ENCODE measurements at places on chromosomes 5 and 9.

- no peak for DNase-seq
These were observed 21.0 kb upstream of the RHOBTB3 start for GRCh38 chr5:95709967-95710650.

GRCh38 chr9:33297432-33297831 is 7.1 kb downstream of the NFX1 start:
- DNase-seq = peak; percentile 24

DNA sequence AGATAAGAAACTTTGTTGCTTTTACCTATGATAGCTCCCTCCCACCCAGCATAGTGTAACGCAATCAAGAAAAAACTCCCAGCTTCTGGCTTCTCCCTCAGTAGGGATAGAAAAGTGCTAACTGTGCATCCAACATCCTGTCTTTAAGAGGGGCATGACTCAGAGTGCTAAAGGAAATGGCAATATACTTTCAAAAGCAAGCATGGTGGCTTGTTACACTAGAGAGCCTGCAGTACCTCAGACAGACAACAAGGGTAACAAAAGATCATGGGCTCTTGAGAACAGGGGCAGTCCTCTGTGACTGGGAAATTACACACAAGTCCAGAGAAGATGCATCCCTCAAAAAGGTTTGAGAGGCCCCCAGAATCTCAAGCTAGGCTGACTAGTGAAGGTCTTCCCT is 37.8 kb downstream of the PRELID2 start:
- no peak for DNase-seq

- no peak for DNase-seq
These were observed 30.3 kb upstream of the UHRF2 start for GRCh38 chr9:6382681-6383080.

DNA sequence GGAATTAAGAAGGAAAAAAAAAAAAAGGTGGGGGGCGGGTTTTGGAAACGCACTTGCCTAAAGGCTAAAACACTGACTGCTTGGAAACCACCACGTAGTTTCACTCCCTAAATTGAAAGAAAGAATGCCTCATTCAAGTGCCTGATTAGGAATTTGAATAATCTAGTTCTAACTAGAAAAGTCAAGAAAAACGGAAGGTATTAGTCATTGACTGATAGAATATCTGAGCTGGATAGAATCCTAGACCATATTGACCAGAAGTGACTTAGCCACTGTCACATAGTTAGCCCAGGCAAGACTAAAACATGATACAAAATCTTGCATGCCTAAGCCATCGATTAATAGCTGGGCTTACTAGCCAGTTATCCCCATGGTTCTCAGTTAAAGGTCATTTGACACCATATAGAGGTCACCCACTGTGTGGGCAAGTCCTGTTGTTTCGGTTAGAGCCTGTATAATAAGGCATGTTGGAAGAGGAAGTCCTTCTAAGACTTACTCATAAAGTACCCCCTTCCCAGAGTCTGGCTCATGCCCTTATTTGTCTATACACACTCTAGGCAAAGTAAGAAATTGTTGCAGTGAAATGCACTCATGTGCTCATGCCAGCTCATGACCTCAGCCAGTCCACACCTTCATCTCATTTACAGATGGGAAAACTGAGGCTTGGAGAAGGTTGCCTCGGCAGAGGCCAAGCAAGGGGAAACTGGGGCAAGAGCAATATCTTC is 40.2 kb downstream of the SH3RF2 start:
- no peak for DNase-seq

DNA sequence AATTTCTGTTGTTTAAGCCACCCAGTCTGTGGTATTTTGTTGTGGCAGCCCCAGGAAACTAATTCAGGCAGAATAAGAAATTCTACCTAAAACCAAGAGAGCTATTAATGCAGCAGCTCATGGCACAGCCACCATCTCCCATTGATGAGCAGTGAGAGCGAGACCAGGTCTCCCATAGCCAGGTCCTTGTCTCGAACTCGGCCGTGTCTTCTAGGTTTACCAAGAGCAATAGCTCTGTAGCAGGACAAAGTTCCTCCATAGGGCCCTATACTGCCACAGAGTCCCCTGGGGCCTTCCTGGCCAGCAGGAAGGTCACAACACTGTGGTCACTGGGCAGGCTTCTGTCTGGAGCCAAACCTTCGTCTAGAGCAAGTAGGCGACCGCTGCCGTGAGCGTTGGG is 34.5 kb upstream of the TJP2 start:
- no peak for DNase-seq

All from GM19239 (cell line).